ENCODE measurements at places on chromosomes 3 and 15. TPM values are rescaled to one million over a fixed set of nuclear protein-coding genes. Genes with fewer than 3 reads are reported as not detected.

ATP10A gene
- total RNA-seq, result 1.3 TPM

KNG1 gene
- total RNA-seq, result not detected

NEK11 gene
- 3.4 TPM for total RNA-seq

C15orf39 gene
- 12.5 TPM for total RNA-seq

KCNAB1 gene
- 5.2 TPM for total RNA-seq

COL7A1 gene
- 2.3 TPM for total RNA-seq

SPESP1 gene
- total RNA-seq, result not detected

PAK6 gene
- total RNA-seq, result 14.8 TPM

RAB5A gene
- total RNA-seq, result 30.6 TPM

CHMP2B gene
- 33.3 TPM for total RNA-seq

SEC61A1 gene
- total RNA-seq, result 207 TPM

GOLGA6L7 gene
- not detected for total RNA-seq

ROPN1 gene
- not detected for total RNA-seq

UBAP1L gene
- 4.6 TPM for total RNA-seq

- no peak for DNase-seq
- H3K4me1 ChIP-seq, result no peaks in the 10 kb centered on the region
- H3K27me3 ChIP-seq, result no peaks in the 10 kb centered on the region
- H3K4me3 ChIP-seq, result no peak overlapping the region
- H3K36me3 ChIP-seq, result no peaks in the 10 kb centered on the region
These were observed 152.9 kb downstream of the TPRG1 start for GRCh38 chr3:189324538-189325138.

DNA sequence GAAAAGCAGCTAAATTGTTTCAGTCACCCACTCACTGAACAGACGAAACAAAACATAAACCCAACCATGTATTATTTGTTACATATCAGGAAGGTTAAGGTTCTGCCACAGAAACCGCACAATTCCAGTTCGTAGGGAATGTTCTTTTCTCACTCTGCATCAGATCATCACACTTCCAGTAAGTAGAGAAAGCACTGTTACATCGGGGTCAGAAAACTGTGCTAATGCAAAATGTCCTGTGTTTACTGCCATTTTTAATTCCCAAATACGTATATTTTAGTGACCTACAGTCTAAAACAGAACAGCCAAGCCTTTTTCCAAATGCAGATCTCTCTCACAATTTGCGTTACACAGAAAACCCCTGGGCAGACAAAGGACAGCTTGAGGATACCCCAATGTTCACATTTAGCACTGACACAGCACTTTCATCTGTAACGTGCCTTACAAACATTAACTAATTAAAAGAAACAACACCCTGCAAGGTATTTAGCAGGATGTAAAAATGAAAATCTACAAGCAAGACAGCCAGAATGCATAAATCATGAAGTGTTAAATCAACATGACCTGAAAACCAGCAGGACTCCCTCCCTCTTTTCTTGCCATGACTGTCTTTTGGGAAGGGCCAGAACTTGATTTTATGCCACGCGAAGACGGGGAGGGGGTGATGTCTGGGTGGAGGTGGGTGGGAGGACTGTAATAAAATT lies 34.8 kb upstream of the SKIL start:
- H3K4me3 ChIP-seq, result no peak overlapping the region
- no peak overlapping the region for H3K27ac ChIP-seq
- no peaks in the 10 kb centered on the region for H3K27me3 ChIP-seq

GRCh38 chr3:185280572-185281365 lies 26.9 kb upstream of the EHHADH start:
- peaks cover 16% of the 10 kb centered on the region for H3K4me1 ChIP-seq
- no peaks in the 10 kb centered on the region for H3K27me3 ChIP-seq
- H3K36me3 ChIP-seq, result no peaks in the 10 kb centered on the region
- H3K27ac ChIP-seq, result no peak overlapping the region
- DNase-seq, result peak; percentile 25
- H3K4me3 ChIP-seq, result no peak overlapping the region

- no peaks in the 10 kb centered on the region for H3K27me3 ChIP-seq
- no peak overlapping the region for H3K4me3 ChIP-seq
- peaks cover 23% of the 10 kb centered on the region for H3K4me1 ChIP-seq
- no peaks in the 10 kb centered on the region for H3K36me3 ChIP-seq
- H3K27ac ChIP-seq, result no peak overlapping the region
These were observed 44.4 kb upstream of the RASA2 start for GRCh38 chr3:141442446-141442845.

GRCh38 chr15:58923696-58924300 lies 9.7 kb downstream of the SLTM start:
- H3K4me3 ChIP-seq, result no peak overlapping the region
- no peak for DNase-seq
- peaks cover 6% of the 10 kb centered on the region for H3K36me3 ChIP-seq
- H3K4me1 ChIP-seq, result no peaks in the 10 kb centered on the region
- H3K27ac ChIP-seq, result no peak overlapping the region

GRCh38 chr3:155634121-155634719 lies 110.7 kb downstream of the PLCH1 start:
- H3K4me1 ChIP-seq, result no peaks in the 10 kb centered on the region
- H3K36me3 ChIP-seq, result no peaks in the 10 kb centered on the region
- no peak for DNase-seq
- H3K4me3 ChIP-seq, result no peak overlapping the region
- H3K27ac ChIP-seq, result no peak overlapping the region

GRCh38 chr15:59420986-59421618 lies 16.9 kb upstream of the FAM81A start:
- H3K4me3 ChIP-seq, result no peak overlapping the region
- no peak overlapping the region for H3K27ac ChIP-seq
- H3K36me3 ChIP-seq, result no peaks in the 10 kb centered on the region

DNA sequence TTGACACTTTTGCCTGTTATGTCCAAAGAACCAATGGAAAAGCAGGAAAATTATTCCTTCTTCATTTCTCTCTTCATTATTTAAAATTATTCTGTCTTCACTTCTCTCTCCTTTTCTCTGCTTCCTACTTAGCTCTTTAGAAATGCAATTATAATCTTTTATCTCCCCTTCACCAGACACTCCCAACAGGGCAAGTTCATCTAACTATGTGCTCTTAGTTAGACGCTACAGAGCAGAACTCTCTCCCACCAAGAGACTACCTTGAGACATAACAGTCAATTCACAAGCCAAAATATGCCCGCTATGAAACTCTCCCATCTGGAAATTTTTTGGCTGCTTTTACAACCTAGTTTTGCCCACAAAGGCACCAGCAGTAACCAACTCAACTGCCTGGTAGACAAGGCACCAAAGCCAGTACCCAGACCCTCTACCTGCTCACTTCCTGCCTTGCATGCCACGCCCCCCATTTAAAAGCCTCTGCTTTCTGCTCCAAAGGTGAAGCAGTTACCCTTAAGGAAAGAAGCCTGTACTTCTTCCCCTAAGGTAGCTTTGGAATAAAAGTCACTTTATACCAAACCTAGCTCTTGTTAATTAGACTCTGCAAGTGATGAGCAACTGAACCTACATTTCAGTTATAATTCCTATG lies 28.1 kb downstream of the CCRL2 start:
- no peaks in the 10 kb centered on the region for H3K27me3 ChIP-seq
- H3K27ac ChIP-seq, result no peak overlapping the region
- no peak for DNase-seq
- H3K4me1 ChIP-seq, result no peaks in the 10 kb centered on the region
- H3K36me3 ChIP-seq, result no peaks in the 10 kb centered on the region
- H3K4me3 ChIP-seq, result no peak overlapping the region

DNA sequence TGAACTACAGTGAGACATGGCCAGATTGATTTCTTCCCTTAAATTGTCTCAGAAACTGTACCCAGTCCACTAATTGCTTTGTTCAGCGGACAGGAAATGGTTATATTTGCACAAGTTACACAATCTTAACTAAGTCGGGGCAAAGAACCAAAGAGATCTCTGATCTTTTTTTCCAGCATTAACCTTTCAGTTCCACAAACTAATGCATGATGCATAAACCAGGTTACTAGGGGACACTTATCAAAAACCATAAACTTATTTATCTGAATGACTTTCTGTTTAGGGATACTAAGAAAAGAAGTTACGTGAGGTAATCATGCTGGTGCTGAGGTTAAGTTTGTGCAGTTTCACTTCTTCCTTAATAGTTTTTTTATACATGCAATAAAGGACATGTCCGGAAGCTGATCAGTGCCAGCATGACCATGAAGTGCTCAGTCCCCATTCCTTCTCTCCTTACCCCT lies 22.4 kb downstream of the FNDC3B start:
- H3K27ac ChIP-seq, result peak overlapping the region; percentile 80
- H3K4me1 ChIP-seq, result peaks cover 98% of the 10 kb centered on the region
- no peaks in the 10 kb centered on the region for H3K36me3 ChIP-seq
- no peak overlapping the region for H3K4me3 ChIP-seq
- no peaks in the 10 kb centered on the region for H3K27me3 ChIP-seq
- no peak for DNase-seq

DNA sequence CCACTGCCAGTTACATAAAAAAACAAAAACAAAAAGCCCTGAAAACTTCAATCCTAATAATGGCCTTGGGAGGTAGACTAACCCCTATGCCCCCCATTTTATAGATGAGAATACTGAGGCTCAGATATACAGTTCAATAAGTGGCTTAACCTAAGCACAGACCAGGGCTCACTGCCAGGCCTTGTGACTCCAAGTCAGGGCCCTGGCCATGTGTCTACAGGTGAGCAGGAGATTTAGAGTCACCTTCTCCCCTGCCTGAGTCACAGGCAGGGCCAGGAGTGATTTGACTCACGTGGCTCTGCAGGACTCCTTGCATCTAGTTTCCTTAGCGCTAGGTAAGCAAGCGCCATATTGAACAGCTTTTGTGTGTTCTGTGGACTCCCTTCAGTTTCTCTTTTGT lies 98.6 kb upstream of the ETV5 start:
- peaks cover 24% of the 10 kb centered on the region for H3K4me1 ChIP-seq
- H3K4me3 ChIP-seq, result no peak overlapping the region
- DNase-seq, result no peak
- H3K27me3 ChIP-seq, result no peaks in the 10 kb centered on the region
- no peaks in the 10 kb centered on the region for H3K36me3 ChIP-seq
- no peak overlapping the region for H3K27ac ChIP-seq

DNA sequence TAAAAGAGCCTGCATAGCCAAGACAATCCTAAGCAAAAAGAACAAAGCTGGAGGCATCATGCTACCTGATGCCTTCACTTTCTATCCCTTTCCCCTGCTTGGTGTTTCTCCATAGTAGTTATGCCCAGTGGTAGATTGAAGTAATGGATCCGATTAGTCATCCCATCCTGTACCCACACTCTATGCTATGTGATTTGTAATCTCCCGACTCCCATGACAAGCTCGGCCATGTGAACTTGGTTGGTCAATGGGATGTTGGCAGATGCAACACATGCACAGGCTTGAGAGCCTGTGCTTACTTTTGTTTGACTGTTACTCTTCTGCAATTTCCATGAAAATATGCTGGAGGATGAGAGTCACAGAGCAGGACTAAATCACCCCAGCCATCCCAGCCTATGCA lies 334.9 kb upstream of the DPH6 start:
- H3K4me3 ChIP-seq, result no peak overlapping the region
- H3K4me1 ChIP-seq, result no peaks in the 10 kb centered on the region
- no peaks in the 10 kb centered on the region for H3K27me3 ChIP-seq
- no peaks in the 10 kb centered on the region for H3K36me3 ChIP-seq

DNA sequence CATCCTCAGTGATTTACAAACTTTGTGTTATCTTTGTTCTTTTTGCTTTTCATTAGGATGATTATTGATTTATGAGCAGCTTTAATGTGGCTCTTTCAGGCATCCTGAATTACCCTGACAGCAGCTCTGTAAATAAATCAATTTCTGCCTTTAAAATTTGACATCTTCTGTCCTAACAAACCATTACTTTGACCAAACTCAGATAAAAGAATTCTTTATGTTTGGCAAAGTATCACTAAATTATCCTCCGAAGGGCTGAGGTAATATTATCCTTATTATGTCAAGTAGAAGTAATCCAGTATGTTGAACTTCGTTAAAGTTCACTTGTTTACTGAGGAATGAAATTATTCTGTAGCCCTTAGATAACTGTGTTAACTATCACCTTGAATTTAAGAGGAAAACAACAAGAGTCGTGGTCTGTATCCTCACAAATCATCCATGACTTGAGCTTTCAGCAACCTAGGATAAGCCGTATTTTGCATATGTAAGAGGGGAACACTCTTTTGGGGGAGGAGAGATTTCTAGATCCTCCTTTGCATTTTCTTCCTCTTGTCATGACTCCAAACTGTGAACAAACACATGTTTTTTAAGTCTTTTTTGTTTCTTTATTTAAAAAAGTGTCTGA lies 173.2 kb upstream of the STAC start:
- no peak overlapping the region for H3K27ac ChIP-seq
- H3K4me1 ChIP-seq, result no peaks in the 10 kb centered on the region
- no peaks in the 10 kb centered on the region for H3K36me3 ChIP-seq
- H3K27me3 ChIP-seq, result no peaks in the 10 kb centered on the region
- H3K4me3 ChIP-seq, result no peak overlapping the region
- DNase-seq, result no peak

GRCh38 chr3:481680-482079 lies 285.1 kb downstream of the CHL1 start:
- no peaks in the 10 kb centered on the region for H3K27me3 ChIP-seq
- no peaks in the 10 kb centered on the region for H3K36me3 ChIP-seq
- no peak overlapping the region for H3K4me3 ChIP-seq
- H3K4me1 ChIP-seq, result no peaks in the 10 kb centered on the region
- no peak for DNase-seq
- H3K27ac ChIP-seq, result no peak overlapping the region

- no peak for DNase-seq
- no peaks in the 10 kb centered on the region for H3K36me3 ChIP-seq
- no peak overlapping the region for H3K27ac ChIP-seq
- no peaks in the 10 kb centered on the region for H3K27me3 ChIP-seq
- no peak overlapping the region for H3K4me3 ChIP-seq
- no peaks in the 10 kb centered on the region for H3K4me1 ChIP-seq
These were observed 82.2 kb downstream of the RORA start for GRCh38 chr15:61146931-61147230.

- H3K27me3 ChIP-seq, result no peaks in the 10 kb centered on the region
- H3K27ac ChIP-seq, result peak overlapping the region; percentile 97
- DNase-seq, result peak; percentile 45
- peak overlapping the region; percentile 74 for H3K4me3 ChIP-seq
These were observed 1.4 kb downstream of the IGF1R start for GRCh38 chr15:98649472-98650416.

GRCh38 chr3:140223631-140224030 lies 288.6 kb downstream of the CLSTN2 start:
- H3K27me3 ChIP-seq, result no peaks in the 10 kb centered on the region
- no peak for DNase-seq
- H3K4me3 ChIP-seq, result no peak overlapping the region
- H3K27ac ChIP-seq, result no peak overlapping the region
- H3K36me3 ChIP-seq, result no peaks in the 10 kb centered on the region

- no peak overlapping the region for H3K27ac ChIP-seq
- DNase-seq, result no peak
- H3K27me3 ChIP-seq, result no peaks in the 10 kb centered on the region
- no peaks in the 10 kb centered on the region for H3K36me3 ChIP-seq
- H3K4me1 ChIP-seq, result no peaks in the 10 kb centered on the region
These were observed 46.4 kb upstream of the CAPN7 start for GRCh38 chr3:15159501-15160136.

- no peaks in the 10 kb centered on the region for H3K36me3 ChIP-seq
- H3K27ac ChIP-seq, result no peak overlapping the region
- DNase-seq, result no peak
These were observed 54.5 kb downstream of the MRPS25 start for GRCh38 chr3:15010664-15011063.

- H3K36me3 ChIP-seq, result no peaks in the 10 kb centered on the region
- DNase-seq, result no peak
- no peaks in the 10 kb centered on the region for H3K4me1 ChIP-seq
- H3K4me3 ChIP-seq, result no peak overlapping the region
- no peaks in the 10 kb centered on the region for H3K27me3 ChIP-seq
- H3K27ac ChIP-seq, result no peak overlapping the region
These were observed 70.5 kb upstream of the SLCO3A1 start for GRCh38 chr15:91783008-91783407.
